ENCODE measurements at places on chromosomes 5 and 9. TPM values are rescaled to one million over a fixed set of nuclear protein-coding genes. Genes with fewer than 3 reads are reported as not detected.
A peak's percentile ranks its signal among the peaks of the same experiment; 100 is the strongest.

The F2R gene
- total RNA-seq: 2.7 TPM

The PCDHGA4 gene
- total RNA-seq: 0.08 TPM

The IGFBPL1 gene
- total RNA-seq: not detected

The FGF10 gene
- total RNA-seq: not detected

The CDO1 gene
- 0.34 TPM for total RNA-seq

The NUTM2F gene
- not detected for total RNA-seq

The IRGM gene
- total RNA-seq: 2.2 TPM

The CFAP77 gene
- not detected for total RNA-seq

- no peaks in the 10 kb centered on the region for H3K27me3 ChIP-seq
- no peak for DNase-seq
- H3K36me3 ChIP-seq: no peaks in the 10 kb centered on the region
- H3K4me3 ChIP-seq: no peak overlapping the region
Observed at GRCh38 chr5:128464596-128464995, 73.4 kb downstream of the FBN2 start.

- H3K27me3 ChIP-seq: no peaks in the 10 kb centered on the region
- H3K4me3 ChIP-seq: no peak overlapping the region
- DNase-seq: no peak
- H3K4me1 ChIP-seq: no peaks in the 10 kb centered on the region
- no peak overlapping the region for H3K27ac ChIP-seq
Observed at GRCh38 chr5:52818360-52818759, 30.6 kb downstream of the ITGA1 start.

DNA sequence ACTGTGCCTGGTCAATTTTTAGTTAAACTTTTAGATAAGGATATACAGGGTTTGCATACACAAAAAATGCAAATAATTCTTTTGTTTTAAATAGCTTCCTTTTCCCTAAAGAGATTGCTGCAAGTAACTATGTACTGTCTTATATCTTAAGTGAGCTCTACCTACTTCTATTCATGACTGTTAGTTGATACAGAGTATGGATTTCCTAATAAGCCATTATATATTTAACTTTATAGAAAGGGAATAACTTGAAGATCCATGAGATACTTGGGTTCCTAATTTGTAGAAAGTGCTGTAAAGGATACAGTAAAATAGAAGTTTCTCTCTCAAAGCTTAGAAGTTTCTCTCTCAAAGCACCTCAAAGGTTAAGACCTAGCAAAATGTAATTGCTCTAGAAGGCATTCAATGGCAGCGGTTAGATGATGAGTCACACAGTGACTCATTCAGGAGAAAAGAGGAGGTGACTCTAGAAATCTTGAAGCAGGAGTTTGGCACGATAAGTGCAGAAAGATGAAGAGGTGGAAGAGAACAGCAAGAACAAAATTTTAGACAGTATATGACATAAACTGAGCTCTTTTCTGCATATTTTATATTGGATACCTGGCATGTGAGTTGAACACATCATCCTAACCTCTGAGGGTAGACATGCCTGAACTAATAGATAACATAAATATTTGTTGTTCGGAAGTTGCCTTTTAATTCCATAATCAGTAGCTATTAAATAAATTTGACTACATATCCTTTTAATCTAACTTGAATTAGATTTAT is 5.5 kb upstream of the DNAJC21 start:
- no peak overlapping the region for H3K4me3 ChIP-seq
- H3K36me3 ChIP-seq: peaks cover 75% of the 10 kb centered on the region
- H3K27me3 ChIP-seq: no peaks in the 10 kb centered on the region

DNA sequence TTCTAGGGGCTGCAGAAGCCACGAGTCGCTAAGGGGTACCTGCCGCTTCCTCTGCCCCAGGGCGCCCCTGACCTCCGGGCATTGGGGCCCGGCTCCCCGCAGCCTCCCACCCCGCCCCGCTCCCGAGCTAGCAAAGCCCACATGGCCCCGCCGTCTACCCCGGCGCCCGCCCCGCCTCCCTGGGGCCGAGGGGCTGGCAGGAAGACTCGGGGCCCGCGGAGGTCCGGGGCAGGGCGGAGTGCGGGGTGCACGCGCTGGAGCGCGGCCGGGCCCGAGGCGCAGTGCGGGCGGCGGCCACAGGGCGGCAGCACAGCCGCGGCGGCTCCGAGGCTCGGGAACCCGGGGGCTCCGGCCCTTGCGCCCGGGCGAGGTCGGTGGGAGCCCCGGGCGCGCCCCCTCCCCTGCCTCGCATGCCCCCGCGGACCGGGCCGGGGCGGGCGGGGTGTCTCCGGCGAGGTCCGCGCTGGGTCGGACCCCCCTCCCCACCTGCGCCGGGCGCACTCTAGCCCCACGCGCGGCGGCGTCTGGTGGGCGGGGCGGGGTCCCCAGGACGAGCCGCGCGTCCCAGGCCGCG is 6.7 kb downstream of the NRARP start:
- DNase-seq: peak; percentile 35
- H3K27ac ChIP-seq: no peak overlapping the region
- peak overlapping the region; percentile 17 for H3K4me3 ChIP-seq
- peaks cover 15% of the 10 kb centered on the region for H3K4me1 ChIP-seq

DNA sequence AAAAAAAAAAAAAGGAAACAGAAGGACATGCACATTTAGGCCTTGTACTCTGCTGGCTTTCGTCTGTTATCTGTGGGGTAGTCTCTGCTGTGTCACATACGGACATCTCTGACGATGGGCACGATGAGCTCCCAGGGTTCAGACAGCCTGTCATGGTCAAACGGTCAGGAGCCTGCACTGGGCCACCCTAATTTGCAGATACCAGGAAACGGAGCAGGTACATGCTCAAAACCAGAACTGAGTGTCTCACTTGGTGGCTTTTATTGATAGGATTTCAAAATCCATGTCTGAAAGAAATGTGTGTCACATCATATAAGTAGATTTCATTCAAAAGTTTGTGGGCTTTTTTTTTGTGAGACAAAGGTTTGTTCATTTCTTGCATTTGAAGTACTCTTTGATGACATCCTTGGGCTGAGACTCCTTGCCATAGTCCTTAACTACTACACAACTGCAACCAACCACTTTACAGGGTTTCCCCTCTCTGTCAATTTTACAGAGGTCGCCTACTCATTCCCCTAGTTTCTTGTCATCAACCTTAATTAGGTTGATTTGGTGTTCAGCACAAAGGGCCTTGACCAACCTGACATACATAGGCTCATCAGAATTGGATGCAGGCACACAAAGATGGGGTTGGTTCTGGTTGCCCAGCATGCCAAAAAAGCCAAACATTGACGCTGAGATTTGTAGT is 9.0 kb downstream of the CKMT2 start:
- no peak overlapping the region for H3K27ac ChIP-seq
- peaks cover 3% of the 10 kb centered on the region for H3K36me3 ChIP-seq
- H3K4me1 ChIP-seq: no peaks in the 10 kb centered on the region
- H3K27me3 ChIP-seq: no peaks in the 10 kb centered on the region

GRCh38 chr5:14251733-14252132 is 108.6 kb downstream of the TRIO start:
- no peak overlapping the region for H3K4me3 ChIP-seq
- no peaks in the 10 kb centered on the region for H3K4me1 ChIP-seq
- no peak for DNase-seq
- no peaks in the 10 kb centered on the region for H3K36me3 ChIP-seq
- no peak overlapping the region for H3K27ac ChIP-seq
- peaks cover 3% of the 10 kb centered on the region for H3K27me3 ChIP-seq

DNA sequence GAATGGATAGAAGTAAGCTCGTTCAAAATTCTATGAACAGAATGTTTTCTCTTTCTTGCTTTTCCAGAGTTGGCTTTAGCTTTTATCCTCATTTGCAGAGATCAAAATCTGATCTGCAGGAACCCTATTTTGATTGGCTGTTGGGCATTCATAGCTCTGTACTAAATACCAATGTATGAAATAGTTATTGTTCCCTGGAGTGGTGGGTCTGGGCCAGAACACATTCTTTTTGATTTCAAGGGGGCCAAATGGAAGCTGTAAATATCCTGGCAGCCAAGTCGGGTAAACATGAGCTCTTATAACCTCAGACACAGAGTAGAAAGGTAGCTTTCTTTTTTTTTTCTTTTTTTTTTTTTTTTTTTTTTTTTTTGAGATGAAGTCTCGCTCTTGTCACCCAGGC is 241.5 kb downstream of the PDZD2 start:
- H3K27ac ChIP-seq: no peak overlapping the region
- H3K4me1 ChIP-seq: no peaks in the 10 kb centered on the region
- H3K36me3 ChIP-seq: no peaks in the 10 kb centered on the region
- H3K27me3 ChIP-seq: no peaks in the 10 kb centered on the region
- no peak for DNase-seq

GRCh38 chr5:61142811-61143210 is 19.5 kb downstream of the SMIM15 start:
- H3K4me3 ChIP-seq: no peak overlapping the region
- DNase-seq: no peak
- H3K27me3 ChIP-seq: no peaks in the 10 kb centered on the region
- H3K27ac ChIP-seq: no peak overlapping the region

GRCh38 chr9:117413346-117414219 is 1.3 kb downstream of the ASTN2 start:
- H3K27me3 ChIP-seq: peaks cover 36% of the 10 kb centered on the region
- no peak overlapping the region for H3K27ac ChIP-seq
- H3K4me3 ChIP-seq: no peak overlapping the region
- H3K36me3 ChIP-seq: no peaks in the 10 kb centered on the region
- DNase-seq: no peak
- no peaks in the 10 kb centered on the region for H3K4me1 ChIP-seq

- H3K36me3 ChIP-seq: no peaks in the 10 kb centered on the region
- no peak overlapping the region for H3K4me3 ChIP-seq
- H3K27me3 ChIP-seq: peaks cover 11% of the 10 kb centered on the region
- H3K4me1 ChIP-seq: peaks cover 20% of the 10 kb centered on the region
- DNase-seq: no peak
Observed at GRCh38 chr9:136697146-136697820, 10.0 kb upstream of the AGPAT2 start.

DNA sequence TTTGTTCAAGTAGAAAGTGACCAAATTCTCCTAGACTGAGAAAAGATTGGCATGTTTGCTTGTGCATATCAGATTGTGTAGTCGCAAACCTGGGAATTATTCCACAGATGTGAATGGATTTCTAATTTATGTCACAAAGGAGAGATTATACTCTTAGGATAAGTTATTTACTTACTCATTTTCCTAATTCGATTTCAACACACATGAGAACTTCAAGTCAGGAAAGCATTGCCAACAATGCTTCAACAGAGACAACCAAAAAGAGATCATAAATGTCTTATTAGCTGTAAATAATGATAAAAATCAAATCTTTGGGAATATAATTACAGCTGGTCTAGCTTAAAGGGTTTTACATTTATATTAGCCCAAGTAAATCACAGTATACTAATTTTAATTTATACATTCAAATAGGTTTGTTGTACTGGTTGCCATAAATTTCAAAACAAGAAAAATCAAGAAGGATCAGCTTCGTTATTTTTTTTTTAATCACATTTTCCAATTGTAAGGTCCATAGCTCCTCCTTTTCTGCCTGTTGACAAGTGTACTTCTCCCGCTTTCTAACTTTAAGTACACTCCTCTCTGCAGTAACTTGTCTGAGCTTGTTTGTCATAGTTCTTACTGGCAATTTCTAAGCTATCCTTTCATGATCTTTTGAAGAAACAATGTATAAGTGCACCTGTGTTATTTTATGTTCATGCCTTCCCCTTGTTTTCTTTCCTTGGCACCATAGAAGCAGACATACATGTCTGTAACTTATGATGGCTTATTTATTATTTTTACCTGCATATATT is 246.6 kb downstream of the DEPDC1B start:
- H3K36me3 ChIP-seq: no peaks in the 10 kb centered on the region
- H3K27me3 ChIP-seq: no peaks in the 10 kb centered on the region
- no peak overlapping the region for H3K4me3 ChIP-seq
- no peaks in the 10 kb centered on the region for H3K4me1 ChIP-seq
- DNase-seq: no peak
- no peak overlapping the region for H3K27ac ChIP-seq

- H3K36me3 ChIP-seq: no peaks in the 10 kb centered on the region
- DNase-seq: no peak
- no peaks in the 10 kb centered on the region for H3K27me3 ChIP-seq
- H3K27ac ChIP-seq: no peak overlapping the region
- H3K4me3 ChIP-seq: no peak overlapping the region
Observed at GRCh38 chr5:92424785-92425426, 1041.8 kb upstream of the ARRDC3 start.

DNA sequence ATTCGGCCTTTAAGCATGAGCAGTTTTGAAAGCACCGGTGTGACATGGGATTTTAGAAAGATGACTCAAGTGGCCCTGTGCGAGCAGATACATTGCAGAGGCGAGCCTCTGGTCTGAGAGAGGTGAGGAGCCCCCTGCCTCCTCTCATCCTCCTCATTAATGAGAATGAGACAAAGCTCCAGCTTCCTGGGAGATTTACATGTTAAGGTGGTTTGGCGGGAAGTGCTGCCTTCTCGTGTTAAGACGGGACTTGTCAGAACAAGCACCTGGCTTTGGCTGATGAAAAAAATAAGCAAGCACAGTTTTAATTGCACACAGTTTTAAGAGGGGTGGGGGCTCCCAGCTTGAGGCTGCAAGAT is 68.1 kb downstream of the ACTL7B start:
- H3K4me3 ChIP-seq: no peak overlapping the region
- no peak overlapping the region for H3K27ac ChIP-seq

- H3K27ac ChIP-seq: no peak overlapping the region
- H3K4me1 ChIP-seq: peaks cover 8% of the 10 kb centered on the region
- no peak for DNase-seq
- peaks cover 14% of the 10 kb centered on the region for H3K27me3 ChIP-seq
- no peaks in the 10 kb centered on the region for H3K36me3 ChIP-seq
- no peak overlapping the region for H3K4me3 ChIP-seq
Observed at GRCh38 chr5:72558383-72558782, 51.2 kb upstream of the ZNF366 start.

GRCh38 chr5:150601491-150602345 is 38.7 kb upstream of the SYNPO start:
- H3K4me3 ChIP-seq: no peak overlapping the region
- H3K27me3 ChIP-seq: no peaks in the 10 kb centered on the region
- DNase-seq: no peak
- H3K4me1 ChIP-seq: no peaks in the 10 kb centered on the region
- no peaks in the 10 kb centered on the region for H3K36me3 ChIP-seq

DNA sequence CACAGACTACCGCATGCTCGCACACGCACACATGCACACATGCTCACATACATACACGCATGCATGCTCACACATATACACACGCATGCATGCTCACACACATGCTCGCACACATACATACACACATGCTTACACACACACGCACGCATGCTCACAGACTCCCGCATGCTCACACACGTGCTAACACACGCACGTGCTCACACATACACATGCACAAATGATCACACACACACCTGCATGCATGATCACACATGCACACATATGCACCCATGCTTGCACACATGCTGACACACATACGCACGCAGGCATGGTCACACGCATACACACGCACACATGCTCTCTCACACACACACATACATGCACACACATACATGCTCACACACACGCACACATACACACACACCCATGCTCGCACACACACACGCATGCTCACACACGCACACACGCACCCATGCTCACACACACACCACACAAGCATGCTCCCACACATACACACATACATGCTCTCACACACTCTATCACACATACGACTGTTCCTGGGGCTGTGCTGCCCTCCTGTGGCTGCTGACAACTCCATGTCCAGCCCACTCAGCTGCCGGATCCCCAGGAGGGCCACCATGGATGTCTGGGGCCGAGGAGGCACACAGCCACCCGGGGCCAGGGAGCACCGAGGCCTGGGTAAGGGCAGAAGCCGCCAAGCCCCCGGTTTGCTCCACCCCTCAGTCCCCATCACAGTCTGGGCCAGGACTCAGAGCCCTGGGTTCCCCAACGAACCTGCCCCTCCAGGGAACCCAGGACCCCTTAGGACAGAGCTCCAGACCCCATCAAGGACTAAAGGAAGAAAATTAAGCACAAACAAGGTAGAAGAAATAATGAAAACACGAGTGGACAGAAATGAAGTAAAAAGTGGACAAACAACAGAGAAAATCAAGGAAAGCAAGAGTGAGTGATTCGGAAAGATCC is 31.4 kb upstream of the EGFL7 start:
- no peaks in the 10 kb centered on the region for H3K36me3 ChIP-seq
- H3K27ac ChIP-seq: no peak overlapping the region
